Chondrocyte (in vitro differentiated cells): ENCODE measurements at places on chromosomes 4 and X. TPM values are rescaled to one million over a fixed set of nuclear protein-coding genes. Genes with fewer than 3 reads are reported as not detected.

The CNGA1 gene
- not detected in 3 replicates for total RNA-seq

The SOX3 gene
- total RNA-seq: not detected in 3 replicates

GRCh38 chr4:19659101-19659500 is 592.6 kb upstream of the SLIT2 start:
- DNase-seq: no peak

The ZNF280C gene
- total RNA-seq: 3.4 to 5.6 TPM (median 3.4 TPM) in 3 replicates

- DNase-seq: no peak
Measured at GRCh38 chr4:114200026-114200425, 220.6 kb upstream of the ARSJ start.

DNA sequence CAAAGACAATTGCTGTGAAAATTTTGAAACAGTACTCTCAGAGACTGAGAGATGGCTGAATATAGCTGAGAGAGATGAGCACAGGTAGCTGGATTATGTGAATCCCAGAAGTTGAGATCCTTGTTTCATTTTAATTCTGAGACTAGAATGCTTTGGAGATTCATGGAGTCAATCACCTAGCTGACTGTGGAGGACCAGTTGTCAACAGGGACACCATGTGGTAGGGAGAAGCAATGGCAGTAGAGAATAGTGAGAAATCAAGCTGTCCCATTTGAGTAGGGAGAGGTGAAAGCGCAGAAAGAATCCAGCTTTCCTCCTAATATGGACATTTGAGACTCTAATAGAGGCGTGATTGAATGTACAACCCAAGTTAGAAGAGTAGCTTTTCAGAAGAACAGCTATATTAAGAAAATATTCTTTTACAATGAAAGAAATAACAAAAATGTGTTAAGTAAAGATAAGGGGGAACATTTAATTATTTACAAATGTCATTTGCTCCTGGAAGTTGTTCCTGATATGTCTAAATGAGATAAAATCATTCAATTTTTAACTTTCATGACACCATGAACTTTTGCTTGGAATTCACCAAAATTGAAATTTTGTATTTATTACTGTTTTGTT is 30.3 kb upstream of the GLRB start:
- no peak for DNase-seq

GRCh38 chr4:136395212-136395722 is 1137.0 kb downstream of the PCDH18 start:
- no peak for DNase-seq

DNA sequence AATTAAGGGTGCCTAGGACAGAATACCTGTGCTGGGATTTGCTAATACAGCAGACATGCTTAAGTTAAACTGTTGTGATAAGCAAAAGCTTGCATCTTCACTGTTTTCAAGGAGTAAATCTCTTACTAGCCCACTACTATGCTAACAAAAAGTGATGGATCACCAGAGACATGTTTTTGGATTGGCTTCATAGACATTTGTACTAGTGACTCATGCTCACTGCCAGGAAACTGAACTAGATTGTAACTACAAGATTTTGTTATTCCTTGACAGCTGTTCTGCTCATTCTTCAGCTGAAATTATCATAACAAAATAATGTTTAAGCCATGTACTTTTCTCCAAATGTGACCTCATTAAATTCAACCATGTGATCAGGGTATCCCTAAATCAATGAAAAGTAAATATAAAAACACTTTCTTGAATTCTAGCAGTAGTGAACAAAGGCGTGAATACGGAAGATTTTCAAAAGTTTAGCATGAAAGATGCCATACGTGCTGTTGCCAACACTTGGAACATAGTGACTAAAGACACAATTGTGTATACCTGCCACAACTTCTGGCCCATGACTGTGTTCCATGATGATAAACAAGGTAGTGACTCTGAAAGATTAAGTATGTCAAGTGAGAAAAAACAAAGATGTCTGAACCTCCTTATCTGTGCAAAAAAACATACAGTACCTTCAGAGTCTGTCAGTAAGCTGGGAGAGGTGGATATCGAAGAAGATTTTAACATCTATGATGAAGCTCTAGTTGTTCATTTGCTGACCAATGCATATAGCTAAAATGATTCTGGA is 154.0 kb downstream of the BTC start:
- DNase-seq: no peak

The GLUD2 gene
- 0.42 to 0.75 TPM (median 0.46 TPM) in 3 replicates for total RNA-seq

DNA sequence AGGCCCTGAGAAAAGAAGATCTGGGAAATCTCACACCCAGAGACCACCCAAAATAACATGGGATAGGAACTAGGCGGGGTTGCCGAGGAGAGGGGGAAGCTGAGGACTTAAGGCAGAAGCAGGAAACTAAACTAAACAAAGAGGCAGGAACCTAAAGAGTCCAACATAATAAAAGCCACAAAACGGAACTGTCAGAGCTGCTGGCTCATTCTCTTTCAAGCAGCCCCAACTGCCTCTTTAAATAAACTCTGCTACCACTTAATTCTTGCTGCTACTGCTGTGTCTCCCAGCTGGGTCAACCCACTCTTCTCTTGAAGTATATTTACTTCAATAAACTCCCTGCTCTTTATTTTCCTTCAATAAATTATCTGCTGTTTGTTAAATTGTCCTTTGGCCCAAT is 44.5 kb downstream of the MAGEB16 start:
- DNase-seq: no peak

DNA sequence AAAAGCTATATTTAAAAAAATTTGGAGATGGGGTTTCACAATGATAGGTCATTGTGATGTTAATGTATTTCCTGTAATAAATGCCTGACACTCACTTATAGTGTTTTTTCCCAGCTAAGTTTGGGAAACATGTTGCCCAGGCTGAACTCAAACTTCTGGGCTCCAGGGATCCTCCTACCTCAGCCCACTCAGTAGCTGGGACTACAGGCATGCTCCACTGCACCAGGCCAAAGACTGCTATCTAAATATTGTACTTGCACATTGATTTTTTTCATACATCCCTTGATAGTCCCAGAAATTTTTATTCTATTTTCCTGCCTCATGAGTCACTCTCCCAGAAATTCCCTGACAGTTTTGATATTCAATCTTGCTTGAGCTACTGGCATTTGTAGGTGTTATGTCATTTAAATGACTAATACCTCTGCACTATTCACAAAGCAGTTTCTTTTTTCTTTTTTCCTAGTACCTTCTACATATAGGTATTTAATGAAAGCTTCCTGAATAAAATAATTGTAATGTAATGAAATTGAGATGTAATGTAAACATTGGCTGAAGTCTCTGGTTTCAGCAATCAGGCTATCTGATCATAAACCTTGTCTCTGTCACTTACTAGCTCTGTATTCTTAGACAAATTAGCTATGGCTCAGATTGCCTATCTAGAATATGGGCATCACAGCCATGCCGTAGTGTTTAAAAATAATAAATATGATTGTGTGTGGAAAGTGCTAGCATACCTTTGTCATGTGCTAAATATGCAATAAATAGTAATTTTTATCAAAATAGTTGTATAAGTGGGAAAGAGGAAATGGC is 1973.0 kb upstream of the AGA start:
- DNase-seq: no peak
